ENCODE measurements at places on chromosomes 6 and 20.
A peak's percentile ranks its signal among the peaks of the same experiment; 100 is the strongest.

- no peak for DNase-seq
Measured at GRCh38 chr6:113047148-113047547, 700.0 kb downstream of the RFPL4B start.

- no peak for DNase-seq
Measured at GRCh38 chr20:62938105-62938888, at the start of gene GID8. Gene GID8, plus strand, starts transcription at chr20:62938147. Its CDS starts 3,356 bp downstream, at chr20:62941503.

DNA sequence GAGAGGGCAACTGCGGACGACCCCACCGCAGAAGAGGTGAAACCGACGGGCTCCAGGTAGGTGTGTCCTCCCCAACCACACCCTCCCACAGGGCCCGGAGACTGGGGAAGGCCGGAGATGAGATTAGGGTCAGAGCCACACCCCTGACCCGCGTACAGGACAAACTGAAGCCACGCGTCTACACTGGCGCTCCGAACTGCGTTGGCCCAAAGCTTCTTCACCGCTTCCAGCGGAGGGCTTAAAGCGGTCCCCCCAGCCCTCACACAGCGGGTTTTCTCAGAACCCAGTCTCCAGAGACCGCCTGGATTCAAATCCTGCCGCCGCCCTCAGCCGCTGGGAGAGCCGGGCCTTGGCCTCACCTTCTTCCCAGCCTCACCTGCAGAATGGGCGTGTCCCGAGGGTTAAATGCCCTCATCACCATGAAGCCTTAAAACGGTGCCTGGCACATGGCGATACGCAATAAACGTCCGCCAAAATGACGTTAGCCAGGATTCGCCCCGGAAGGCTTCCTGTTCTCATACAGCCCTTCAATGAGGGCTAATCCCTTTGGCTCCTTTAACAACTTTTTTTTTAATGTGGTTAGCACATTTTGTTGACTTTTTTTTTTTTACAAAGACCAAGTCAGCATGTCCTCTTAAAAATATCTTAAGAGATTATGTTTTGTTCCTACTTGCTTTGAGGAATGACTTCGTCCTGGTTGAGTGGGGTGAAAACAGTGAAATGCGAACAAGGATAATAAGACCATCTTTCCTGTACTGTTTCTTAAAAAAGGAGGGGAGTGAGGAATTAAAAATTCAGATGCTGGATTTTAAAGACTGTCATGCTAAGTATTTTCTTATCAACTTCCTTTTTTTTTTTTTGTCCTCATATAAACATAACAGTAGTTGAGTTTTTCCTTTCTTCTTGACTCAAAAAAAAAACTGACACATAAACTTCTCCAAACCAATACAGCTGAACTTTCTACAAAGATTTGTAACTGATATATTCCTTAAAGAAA is 15.1 kb upstream of the ZNF217 start:
- peak; percentile 38 for DNase-seq

DNA sequence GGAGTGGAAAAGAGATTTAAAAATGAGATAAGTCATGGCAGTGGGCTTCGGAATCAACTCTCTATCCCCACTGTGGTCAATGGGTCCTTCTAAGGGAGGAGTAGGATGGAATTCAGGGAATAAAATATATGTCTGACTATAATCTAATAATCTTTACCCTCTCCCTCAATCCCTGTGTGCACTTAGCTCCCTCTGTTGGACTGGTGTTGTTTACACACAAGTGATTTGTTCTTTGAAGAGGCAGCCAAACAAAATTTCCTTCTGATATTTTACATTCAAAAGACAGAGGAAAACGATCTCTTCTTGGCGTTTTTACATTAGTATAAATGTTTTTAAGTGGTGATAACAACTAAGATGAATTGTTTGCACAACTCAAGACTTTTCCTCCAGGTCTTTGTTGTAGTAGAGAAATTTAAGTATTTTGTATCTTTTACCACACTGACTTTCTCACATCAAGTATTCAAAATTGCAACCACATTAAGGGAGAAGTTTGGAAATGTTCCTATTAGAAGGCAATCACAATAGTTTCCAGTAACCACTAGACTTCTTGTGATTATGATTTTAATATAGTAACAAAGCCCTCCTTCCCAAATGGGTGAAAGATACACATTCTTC is 317.8 kb downstream of the CENPW start:
- peak; percentile 15 for DNase-seq

DNA sequence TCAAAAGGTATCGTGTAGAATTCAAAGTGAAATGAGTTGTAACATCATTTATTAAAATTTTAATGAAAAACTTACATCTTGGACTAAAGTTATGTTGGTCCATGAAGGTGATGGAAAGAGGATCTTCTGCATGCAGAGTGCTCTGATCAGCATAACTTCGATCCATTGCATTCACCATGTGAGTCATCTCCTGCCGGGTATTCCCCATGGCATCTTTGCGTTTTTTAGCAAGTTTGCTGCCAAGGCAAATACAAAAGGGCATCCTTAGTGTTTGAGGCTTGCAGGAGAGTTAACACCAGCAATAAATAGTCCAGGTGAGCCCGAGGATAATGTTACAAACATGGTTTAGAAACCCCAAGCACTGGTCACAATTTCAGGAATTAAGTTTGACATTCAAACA is 104.2 kb upstream of the THEMIS start:
- no peak for DNase-seq

DNA sequence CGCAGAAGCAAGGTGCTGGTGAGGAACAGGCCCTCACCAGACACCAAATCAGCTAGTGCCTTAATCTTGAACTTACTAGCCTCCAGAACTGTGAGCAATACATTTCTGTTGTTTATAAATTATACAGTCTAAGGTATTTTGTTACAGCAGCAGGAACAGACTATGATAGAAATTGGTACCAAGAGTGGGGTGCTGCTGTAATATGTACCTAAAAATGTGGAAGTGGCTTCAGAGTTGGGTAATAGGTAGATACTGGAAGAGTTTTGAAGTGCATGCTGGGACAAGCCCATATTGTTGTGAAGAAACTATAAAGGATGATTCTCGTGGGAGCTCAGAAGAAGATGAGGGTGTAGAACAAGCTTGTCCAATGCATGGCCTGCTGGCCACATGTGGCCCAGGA is 866.8 kb downstream of the C6orf118 start:
- no peak for DNase-seq

DNA sequence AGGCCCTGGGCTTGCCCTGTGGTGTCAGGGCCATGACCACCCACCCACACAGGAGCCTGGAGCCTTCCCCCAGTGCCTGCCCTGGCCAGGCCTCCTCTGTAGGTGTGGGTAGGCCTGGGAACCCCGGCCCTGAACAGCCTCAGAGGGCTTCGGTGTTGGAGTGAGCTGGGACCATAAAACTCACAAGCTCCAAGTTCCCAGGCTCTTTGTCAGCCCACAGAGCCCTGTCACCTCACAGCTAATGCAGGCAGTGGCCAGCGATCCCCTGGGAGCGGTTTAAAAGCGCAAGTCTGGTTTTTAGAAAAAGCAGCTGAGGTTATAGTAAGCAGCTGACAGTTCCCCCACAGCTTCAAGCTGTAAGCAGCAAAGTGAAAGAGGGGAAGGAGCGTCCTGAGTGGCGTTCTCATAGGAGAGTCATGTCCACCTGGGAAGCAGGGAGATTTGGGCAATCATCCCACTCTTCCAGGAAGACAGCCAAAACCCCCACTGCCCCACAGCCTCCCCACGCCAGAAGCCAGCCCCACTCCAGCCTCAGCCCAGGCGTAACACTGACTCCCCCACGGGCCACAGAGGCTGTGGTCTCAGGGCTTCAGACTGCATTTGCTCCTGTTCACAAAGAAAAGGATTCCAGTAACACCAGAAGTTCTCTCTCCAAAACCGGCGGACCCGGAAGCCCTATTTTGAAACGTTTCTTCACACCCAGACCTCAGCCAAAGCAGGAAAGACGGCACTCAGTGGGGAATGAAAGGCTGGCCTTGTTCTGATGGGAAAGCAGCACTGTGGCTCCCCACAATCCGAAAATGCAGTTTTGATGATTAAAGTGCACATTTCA is 34.3 kb upstream of the FOXC1 start:
- no peak for DNase-seq

DNA sequence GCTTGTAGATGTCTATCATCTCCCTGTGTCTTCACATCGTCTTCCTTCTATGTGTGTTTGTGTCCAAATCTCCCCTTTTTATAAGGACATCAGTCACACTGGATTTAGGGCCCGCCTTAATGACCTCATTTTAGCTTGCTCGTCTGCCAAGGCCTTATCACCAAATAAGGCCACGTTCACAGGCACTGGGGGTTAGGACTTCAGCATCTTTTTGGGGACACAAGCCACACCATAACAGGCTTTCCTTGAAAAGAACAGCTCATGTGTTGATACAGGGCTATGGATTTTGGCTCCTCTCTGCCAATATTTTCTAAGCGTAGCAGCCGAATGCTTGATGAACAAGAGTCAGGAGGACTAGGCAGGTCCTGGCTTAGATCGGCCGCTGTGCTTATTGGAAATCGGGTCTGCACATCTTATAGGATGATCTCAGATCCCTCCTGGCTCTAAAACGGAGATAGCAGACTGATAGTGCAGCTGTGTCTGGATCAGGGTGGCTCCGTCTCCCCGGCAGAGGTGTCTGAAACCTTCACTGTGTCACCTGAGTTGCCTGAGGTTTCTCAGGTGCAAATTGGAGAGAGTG is 16.2 kb upstream of the TMEM181 start:
- DNase-seq: no peak

DNA sequence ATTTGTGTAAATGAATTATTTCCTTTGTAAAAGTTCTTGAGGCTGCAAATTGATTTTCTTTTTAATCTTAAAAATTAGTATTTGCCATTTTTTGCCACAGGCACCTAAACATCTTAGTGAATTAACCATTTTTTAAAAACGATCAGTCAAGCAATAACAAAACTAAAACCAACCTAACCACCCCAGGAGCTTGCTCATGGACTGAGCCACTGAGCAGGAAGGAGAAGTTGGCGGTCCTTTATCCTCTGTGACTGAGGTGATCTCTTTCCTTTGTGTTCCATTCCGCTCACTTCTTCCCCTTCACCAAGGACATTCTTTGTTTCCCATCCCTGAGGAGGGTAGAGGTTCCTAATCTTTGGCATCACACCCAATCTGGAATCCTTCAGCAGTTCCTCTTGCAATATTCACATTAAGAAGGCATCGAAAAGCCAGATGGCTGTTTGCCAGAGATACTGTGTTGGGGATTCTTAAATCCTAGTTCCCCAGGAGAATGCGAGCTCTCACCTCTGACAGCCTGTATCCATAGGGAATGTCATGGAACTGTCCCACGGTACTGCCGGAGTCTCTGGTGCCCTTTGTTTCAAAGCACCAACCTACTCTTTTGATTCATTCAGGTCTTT is 30.5 kb downstream of the RPRD1B start:
- no peak for DNase-seq

GRCh38 chr6:61841958-61842357 is 444.1 kb downstream of the KHDRBS2 start:
- no peak for DNase-seq

DNA sequence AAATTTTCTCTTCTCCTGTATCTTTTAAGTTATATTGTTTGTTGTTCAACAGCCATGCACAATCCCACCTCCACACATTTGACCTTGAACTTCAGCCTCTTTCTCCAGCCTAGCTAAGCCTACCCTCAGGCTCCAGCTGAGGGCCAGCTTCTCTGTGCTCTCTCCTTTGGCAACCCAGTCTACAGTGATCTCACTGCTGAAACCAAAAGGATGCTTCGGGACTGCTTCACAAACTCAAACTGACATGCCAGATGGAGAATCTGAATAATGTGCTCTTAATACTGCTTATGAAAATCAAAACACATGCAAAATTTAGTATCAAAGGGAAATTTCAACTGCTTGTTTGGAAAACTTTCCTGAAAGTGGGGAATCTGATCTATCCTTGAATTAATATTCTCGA is 16.1 kb upstream of the RIN2 start:
- DNase-seq: no peak

DNA sequence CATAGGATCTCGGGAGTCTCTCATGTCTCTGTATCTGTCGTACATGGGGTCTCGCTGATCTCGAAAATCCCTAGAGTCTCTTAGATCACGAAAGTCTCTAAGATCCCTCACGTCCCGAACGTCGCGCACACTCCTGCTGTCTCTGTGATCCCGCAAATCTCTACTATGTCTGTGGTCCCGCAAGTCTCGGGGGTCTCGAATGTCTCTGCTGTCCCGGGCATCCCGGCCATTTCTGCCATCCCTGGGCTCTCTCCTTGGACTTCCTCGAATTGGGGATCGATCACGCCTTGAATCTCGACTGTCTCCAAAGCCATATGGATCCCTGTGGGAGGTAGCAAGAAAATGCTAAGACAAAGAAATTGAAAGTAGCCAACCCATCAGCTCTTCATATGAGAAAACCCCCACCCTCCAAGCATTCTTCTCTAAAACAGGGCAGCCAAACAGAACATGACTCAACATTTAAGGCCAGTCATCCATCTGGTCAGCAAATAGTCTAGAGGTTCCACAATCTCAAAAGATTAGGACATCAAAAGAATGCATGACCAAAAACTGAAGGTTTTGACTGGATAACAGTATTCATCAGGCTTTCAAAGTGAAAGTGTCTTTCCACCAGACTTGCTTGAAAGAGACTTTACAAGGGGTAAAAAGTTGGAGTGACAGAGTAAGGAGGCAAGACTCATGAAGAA is 19.4 kb downstream of the NCOA5 start:
- no peak for DNase-seq

- no peak for DNase-seq
Measured at GRCh38 chr6:89048985-89049384, 31.6 kb upstream of the PNRC1 start.
